ENCODE measurements at places on chromosomes 16 and 17.

DNA sequence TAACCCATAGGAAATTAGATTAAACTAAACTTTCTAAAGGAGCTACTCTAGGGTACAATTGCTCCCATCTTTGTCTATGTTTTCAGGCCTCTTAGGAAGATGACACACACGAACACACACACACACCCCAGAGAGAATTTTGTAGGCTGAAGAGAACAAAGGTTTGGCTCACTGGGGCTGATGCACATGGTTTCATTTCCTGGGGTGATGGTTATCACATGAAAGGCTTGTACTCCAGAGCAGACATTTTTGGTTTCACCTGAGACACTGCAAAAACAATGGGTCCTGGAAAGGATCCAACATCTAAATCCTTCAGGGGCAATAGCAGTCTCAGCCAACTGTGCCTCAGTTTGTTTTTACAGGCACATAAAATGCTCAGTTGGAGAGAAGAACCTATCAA lies 62.8 kb downstream of the GRB7 start:
- peak; percentile 84 for DNase-seq

DNA sequence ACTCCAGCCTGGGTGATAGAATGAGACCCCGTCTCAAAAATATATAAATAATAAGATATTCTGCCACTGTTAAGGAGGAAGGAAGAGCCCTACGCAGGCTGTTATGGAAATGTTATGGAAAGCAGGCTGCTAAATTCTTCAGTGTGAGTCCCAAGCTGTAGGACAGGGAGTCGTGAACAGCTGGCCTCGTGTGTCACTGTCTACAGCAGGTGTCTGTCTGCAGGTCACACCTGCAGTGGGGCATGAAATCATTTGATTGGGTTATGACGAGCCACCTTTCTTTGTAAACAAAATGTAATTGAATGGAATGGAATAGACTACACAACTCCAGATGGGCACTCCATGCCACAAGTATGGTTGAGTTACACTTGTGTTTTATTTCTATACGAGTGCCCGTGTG lies 15.6 kb upstream of the LITAF start:
- DNase-seq = no peak

DNA sequence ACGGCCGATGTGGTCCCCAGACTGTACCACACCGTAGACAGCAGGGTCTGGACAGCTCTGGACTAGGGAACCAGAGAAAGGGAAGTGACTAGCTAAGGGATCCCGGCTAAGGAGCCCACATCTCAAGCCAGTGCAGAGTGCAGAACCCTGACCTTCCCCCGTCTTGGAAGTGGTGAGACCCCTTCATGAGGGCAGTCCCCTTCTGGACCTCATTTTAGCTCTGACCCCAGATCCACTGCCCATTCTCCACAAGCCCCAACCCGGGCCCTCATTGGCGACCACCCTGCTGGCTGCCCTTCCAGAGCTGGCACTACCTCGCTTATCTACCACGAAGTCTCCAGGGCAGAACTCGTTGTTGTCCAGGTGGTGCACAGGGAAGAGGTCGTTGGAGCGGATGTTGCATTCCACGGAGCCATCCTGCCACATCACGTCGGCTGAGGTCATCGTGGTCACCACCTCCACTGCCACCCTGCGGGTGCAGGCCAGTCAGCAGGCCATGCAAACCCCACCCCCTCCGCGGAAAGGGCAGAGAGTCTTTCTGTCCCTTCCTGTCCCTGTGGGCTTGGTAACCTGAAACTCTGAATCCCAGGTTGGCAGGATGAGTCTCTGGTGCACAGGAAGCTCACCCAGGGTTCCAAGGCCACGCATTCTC lies 14.2 kb downstream of the SPHK1 start:
- no peak for DNase-seq

DNA sequence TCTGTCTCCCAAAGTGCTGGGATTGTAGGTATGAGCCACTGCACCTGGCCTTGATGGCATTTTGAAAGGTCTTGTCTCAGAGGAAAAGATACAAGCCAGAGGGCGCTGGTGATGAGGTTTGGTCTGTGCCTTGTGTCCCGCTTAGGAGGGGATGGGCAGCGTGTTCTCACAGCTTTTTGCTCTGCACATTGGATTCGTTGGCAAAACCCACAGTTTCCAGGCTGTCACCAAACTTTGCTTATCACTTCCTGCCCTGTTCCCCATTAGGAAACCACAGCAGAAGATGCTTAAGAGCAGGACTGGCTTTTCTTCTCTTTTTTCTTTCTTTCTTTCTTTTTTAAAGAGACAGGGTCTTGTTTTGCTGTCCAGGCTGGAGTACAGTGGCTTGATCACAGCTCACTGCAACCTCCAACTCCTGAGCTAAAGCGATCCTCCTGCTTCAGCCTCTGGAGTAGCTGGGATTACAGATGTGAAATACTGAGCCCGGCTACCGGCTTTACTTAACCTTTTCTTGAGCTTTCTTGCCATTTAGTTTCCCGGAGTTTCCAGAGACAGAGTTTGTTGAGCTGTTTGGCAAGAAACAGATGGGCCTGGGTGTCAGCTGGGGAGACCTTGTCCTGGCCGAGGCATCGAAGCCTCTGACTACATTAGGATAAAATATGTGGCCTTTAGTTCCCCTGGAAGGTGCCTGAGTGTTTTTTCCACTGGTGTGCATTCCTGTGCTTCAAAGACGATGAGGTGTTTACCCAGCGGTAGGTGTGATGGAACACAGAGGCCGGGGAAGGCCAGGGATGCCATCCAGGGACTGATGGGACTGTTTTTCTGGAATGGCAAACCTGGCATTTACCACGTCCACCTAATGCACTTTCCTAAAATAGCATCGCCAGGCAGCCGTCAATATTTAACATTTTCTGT lies 112.9 kb downstream of the ABCC1 start:
- peak; percentile 31 for DNase-seq

DNA sequence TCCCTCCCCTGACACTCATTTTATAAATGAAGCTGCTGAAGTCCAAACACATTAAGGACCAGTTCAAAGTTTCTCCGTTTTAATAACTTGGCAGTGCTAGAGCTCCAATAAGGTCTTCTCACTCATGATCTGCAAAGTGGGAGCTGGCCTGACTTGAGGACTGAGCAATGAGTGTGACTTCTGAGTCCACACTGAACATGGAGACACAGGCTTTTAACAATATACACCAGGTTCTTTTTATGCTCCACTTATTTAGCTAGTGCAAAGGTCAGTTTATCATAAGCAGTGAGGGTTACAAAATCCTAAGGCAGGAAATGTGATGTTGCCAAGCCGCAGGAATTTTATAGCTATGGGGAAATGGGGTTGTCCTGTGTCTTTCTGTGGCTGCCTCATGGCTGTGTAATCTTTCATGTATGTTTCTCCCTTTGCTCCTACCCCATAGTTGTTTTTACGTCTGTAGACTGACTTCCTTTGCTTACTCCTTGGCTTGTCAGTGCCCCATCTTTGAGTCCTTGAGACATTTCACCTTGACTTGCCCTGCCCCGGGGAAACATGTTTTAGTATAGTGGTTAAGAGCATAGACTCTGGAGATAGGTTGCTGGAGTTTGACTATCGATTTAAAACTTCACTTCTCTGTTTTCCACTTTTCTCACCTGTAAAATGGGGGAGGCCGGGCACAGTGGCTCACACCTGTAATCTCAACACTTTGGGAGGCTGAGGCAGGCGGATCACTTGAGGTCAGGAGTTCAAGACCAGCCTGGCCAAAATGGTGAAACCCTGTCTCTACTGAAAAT lies 12.2 kb upstream of the MMD start:
- no peak for DNase-seq

DNA sequence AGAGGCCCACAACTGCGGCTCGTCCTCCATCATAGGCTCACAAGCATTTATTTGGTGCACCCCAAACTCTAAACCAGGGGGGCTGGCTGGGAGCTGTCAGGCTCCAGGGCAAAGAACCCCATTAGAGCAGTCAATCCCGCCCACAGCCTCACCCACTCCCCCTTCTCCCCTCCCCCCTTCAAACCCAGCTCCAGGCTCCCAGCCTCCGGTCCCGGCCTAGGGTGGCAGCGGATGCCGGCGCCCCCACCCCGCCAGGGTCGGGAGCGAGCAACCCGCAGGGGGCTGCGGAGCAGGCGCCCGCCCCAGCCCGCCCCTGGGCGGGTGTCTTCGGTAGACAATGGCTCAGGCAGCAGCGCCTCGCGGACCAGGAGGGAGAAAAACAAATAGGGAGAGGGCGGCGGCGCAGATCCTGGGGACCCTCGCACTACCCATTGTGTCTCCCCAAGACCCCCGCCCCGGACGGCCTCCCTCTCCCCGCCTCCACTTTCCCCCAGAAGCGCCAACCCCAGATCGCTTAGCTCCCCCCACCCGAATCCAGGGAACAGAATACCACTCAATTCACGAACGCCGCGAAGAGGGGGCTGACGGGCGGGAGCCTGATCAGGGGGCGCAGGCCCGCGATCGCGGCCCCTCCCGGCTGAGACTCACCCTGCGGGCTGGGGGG lies 572 bp downstream of the FAM171A2 start:
- DNase-seq = no peak

GRCh38 chr17:72903522-72903921 lies 189.0 kb downstream of the SLC39A11 start:
- DNase-seq = no peak

GRCh38 chr16:8391257-8391656 lies 199.1 kb downstream of the TMEM114 start:
- DNase-seq = no peak

GRCh38 chr17:72560303-72561247 lies 439.8 kb downstream of the SOX9 start:
- peak; percentile 74 for DNase-seq

GRCh38 chr17:51601622-51602261 lies 341.4 kb downstream of the UTP18 start:
- DNase-seq = no peak

DNA sequence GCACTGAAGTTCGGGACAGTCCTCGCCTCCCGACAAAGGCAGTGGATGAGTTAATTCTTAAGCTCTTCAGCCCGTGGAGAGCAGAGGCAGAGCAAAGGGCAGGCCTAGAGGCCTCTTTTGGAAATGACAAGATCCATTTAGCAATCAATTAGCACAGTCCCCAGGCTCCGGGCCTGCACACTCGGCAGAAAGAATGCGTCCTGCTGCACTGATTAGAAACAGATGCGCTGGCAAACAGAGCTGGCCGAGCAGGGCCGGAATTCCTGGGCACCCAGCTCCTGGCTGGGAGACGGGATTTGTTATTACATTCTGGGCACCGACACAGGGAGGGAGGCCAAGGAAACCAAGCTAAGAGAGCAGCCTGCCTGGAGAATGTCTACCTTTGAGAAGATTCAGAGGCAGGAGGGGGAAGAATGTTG lies 162.9 kb downstream of the COPRS start:
- no peak for DNase-seq

DNA sequence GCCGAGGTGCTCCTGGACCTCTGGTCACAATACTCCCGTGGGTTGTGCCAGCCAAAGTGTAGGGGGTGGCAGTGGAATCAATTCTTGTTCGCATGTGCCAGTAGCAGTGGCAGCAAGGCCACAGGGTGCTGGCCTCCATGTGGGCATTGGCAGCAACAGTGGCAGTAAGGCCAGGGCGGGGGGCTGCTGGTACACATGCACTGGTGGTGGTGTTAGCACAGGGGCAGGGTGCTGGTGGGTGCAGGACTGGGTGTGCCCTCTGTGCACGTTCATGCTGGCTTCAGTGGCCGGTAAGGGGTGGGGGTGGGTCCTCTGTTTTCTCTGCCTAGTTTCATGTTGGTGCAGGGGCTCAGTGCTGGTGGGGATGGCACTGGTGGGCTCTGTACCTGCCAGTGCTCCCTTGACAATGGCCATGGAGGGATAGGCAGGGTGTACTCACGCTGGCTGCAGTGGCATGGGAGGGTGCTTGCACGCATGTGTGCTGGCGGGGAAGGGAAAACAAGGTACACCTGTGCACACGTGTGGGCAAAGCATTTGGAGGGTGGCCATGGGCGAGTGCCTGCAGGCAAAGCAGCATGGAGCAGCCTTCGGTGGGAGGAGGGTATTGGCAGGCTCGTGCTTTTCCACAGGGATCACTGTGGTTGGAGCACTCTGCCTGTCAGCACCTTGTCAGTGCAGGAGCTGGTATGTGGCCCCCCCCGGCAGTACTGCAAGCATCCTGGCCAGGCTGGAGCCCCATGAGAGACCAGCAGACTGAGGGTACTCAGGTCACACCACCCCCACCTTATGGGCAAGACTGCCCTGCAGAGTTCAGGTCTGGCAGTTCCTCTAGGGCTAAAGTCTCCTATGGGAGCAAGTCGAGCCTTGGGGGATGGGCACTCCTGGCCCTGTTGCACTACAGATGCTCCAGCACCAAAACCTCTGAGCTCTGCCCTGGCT lies 35.8 kb downstream of the NF1 start:
- no peak for DNase-seq

- no peak for DNase-seq
Measured at GRCh38 chr17:68456339-68457167, 743 bp downstream of the WIPI1 start.

DNA sequence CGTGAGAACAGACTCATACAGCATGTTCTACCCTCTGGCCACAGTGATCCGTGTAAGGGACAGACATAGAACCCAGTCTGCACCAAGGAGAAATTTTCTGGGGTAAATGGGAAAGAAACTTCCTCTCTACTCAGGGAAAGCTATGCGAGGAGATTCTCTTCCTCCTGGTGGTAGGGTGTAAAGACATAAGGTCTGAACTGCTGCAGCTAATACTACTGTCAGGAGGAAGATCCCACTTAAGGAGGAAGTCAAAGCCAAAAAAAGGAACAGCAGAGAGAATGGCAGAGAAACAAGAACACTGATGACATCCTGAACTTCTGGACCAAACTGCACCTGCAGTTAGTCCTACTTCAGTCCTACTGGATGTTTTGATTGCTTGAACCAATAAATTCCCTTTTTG lies 7.1 kb upstream of the TM4SF5 start:
- DNase-seq = no peak

DNA sequence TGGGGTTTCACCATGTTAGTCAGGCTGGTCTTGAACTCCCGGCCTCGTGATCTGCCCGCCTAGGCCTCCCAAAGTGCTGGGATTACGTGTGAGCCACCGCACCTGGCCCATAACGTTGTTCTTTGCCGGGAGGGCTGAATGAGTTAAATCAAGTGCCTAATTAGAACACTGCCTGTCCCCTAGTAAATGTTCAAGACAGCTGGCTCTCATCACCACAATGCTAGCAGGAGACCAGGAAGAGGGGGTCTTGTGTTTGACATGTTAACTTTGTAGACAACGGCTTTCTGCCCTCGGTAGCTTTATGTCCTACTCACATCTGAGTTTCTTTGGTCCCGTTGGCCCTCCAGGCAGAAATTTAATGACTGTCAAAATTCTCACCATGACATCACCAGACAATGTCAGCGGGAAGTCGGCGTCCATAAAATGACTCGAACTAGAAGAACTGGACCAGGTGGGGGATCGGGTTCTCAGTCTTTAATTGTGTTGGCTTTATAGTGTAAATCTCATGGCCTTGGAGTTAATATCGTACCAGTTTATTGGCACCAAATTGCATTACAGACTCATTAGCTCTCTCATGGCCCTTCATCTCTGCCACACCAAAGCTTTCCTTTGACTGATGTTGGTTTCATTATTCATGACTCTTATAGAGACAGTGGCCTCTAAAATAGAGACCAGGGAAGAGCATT lies 11.4 kb upstream of the ITPRIPL2 start:
- DNase-seq = no peak

GRCh38 chr17:76640550-76641380 lies 2.8 kb downstream of the ST6GALNAC1 start:
- DNase-seq = no peak

GRCh38 chr16:80123189-80123588 lies 417.6 kb upstream of the DYNLRB2 start:
- DNase-seq = no peak

- DNase-seq = peak; percentile 48
Measured at GRCh38 chr16:17467923-17468540, 2.7 kb downstream of the XYLT1 start.

GRCh38 chr17:13462146-13462545 lies 139.6 kb downstream of the HS3ST3A1 start:
- no peak for DNase-seq

GRCh38 chr16:87700406-87701077 lies 65.2 kb downstream of the KLHDC4 start:
- DNase-seq = peak; percentile 8
